ENCODE measurements at places on chromosomes 6 and 20. TPM values are rescaled to one million over a fixed set of nuclear protein-coding genes. Genes with fewer than 3 reads are reported as not detected.

HEY2 gene
- total RNA-seq: 0.16 TPM

LSM14B gene
- 27.5 TPM for total RNA-seq

CCNC gene
- total RNA-seq: 52.0 TPM

HLA-DPB1 gene
- 41.1 TPM for total RNA-seq

PI16 gene
- total RNA-seq: not detected

HCRTR2 gene
- total RNA-seq: not detected

OOEP gene
- total RNA-seq: not detected

MAP7 gene
- 2.8 TPM for total RNA-seq

GSTA2 gene
- not detected for total RNA-seq

MLN gene
- not detected for total RNA-seq

PTCRA gene
- total RNA-seq: not detected

BPIFB2 gene
- not detected for total RNA-seq

NOX3 gene
- not detected for total RNA-seq

TMEM151B gene
- not detected for total RNA-seq

NHLRC1 gene
- total RNA-seq: 1.9 TPM

PXMP4 gene
- 9.0 TPM for total RNA-seq

MOG gene
- total RNA-seq: not detected

RHAG gene
- not detected for total RNA-seq

HFE gene
- 12.9 TPM for total RNA-seq

OTOR gene
- not detected for total RNA-seq

ADGRB3 gene
- 1.4 TPM for total RNA-seq

KHDC1L gene
- total RNA-seq: 0.33 TPM

C6orf15 gene
- 0.13 TPM for total RNA-seq

FUT9 gene
- total RNA-seq: 0.33 TPM

MUC22 gene
- total RNA-seq: not detected

FRK gene
- 1.6 TPM for total RNA-seq

DOP1A gene
- 3.1 TPM for total RNA-seq

STX11 gene
- total RNA-seq: 1.6 TPM

TSHZ2 gene
- total RNA-seq: 5.6 TPM

ENPP4 gene
- 4.2 TPM for total RNA-seq

NCOA7 gene
- 11.1 TPM for total RNA-seq

FERMT1 gene
- total RNA-seq: 5.6 TPM

SLPI gene
- 0.49 TPM for total RNA-seq

POU3F2 gene
- not detected for total RNA-seq

EPPIN gene
- total RNA-seq: not detected

SIRPB2 gene
- total RNA-seq: not detected

ULBP2 gene
- 6.4 TPM for total RNA-seq

KCNG1 gene
- 34.1 TPM for total RNA-seq

UST gene
- total RNA-seq: 3.3 TPM

TBX18 gene
- total RNA-seq: 2.5 TPM

CALHM6 gene
- total RNA-seq: 1.6 TPM

VWA7 gene
- 0.81 TPM for total RNA-seq

PLN gene
- 0.13 TPM for total RNA-seq

TTI1 gene
- total RNA-seq: 23.5 TPM

FYN gene
- total RNA-seq: 19.2 TPM

DEFB124 gene
- total RNA-seq: not detected

BHLHE23 gene
- total RNA-seq: not detected

NKX2-2 gene
- not detected for total RNA-seq

PRDM13 gene
- total RNA-seq: not detected

Measured in mesangial cell (primary cell).